Stimulated activated CD4-positive, alpha-beta T cell treated with anti-CD3 and anti-CD28 coated beads, Interleukin-12 subunit alpha, Interleukin-12 subunit beta, amount 100 ng/mL, for 4 hours (primary cell): ENCODE measurements at places on chromosomes 6 and 20.

- no peak for DNase-seq
Measured at GRCh38 chr6:113184291-113184690, 672.9 kb upstream of the MARCKS start.

- no peak for DNase-seq
Measured at GRCh38 chr20:1855109-1855508, 40.1 kb upstream of the SIRPA start.

DNA sequence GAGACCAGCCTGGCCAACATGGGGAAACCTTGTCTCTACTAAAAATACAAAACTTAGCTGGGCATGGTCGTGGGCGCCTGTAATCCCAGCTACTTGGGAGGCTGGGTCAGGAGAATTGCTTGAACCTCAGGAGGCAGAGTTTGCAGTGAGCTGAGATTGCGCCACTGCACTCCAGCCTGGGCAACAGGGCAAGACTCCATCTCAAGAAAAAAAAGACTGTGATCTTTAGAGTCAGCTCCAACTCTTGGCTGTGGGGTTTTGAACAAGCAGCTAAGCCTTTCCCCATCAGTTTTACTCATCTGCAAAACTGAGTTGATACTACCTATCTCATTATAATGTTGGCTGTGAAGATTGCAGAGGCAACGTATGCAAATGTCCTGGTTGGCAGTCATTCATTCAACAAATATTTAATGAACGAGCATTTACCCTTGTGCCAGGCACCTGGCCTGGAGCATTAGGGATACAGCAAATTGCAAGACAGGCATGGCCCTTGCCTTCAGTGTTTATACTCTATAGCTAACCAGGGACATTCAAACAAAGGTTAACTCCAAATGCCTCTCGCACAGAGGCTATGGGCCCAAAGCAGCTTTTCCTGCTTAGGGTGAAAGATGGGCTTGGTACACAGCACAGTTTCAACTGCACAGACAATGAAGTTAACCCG lies 37.8 kb downstream of the ILRUN start:
- DNase-seq: no peak

- no peak for DNase-seq
Measured at GRCh38 chr6:126535138-126535537, 195.2 kb downstream of the CENPW start.

DNA sequence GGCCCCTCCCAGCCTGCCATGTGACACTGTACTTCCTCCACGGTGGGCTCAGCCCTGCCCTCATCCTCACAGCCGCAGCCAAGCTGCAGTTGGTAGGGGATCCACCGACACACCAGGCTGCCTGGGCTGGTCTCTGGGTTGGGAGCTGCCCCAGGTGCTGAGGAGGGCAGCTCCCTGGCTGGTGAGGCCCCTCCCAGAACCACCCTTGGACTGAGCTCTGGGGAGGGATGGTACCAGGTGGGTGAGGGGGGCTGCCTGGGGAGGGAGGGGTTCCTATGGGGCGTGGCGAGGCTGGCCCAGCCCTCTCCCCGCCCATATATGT lies 185 bp upstream of the TNFRSF6B start:
- DNase-seq: no peak

- DNase-seq: no peak
Measured at GRCh38 chr6:57307850-57308249, 9.6 kb upstream of the PRIM2 start.

DNA sequence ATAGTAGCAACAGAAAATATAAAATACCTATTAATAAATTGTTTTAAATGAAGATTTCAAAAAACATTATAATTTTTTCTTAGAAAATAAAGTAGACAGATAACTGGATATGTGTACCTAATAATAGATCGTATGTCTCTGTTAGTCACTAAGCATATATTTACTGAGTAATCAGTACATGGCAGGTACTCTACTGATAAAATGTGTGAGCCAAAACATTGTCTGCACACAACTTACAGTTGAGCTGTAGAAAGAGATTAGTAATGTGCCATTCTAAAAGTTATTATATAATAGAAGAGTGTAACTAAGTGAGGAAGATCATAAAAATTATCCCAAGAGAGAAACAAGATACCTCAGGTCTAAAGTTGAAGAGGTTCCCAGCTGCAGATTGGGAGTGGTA lies 929.9 kb upstream of the EPHA7 start:
- DNase-seq: no peak

- no peak for DNase-seq
Measured at GRCh38 chr6:151539506-151540268, 45.9 kb downstream of the CCDC170 start.

GRCh38 chr6:55675941-55676340 lies 96.9 kb upstream of the HMGCLL1 start:
- DNase-seq: no peak

DNA sequence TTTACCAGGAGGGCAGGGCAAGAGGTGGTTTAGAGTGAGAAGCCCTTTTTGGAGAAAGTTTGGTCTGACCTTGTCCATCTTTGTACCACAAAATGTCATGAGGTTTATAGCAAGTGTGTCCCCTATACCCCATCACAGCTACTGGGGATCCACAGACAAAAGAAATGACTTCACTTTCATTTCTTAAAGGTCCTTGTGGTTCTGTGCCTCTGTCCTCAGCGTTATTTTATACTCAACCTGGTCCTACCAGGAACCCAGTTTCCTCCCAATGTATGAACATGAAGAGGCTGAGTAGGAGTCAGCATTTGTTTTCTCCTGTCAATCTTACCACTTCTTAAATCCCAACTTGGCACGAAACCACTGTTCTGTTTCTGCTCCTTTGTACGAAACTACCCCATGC lies 157.6 kb downstream of the NFATC2 start:
- no peak for DNase-seq

DNA sequence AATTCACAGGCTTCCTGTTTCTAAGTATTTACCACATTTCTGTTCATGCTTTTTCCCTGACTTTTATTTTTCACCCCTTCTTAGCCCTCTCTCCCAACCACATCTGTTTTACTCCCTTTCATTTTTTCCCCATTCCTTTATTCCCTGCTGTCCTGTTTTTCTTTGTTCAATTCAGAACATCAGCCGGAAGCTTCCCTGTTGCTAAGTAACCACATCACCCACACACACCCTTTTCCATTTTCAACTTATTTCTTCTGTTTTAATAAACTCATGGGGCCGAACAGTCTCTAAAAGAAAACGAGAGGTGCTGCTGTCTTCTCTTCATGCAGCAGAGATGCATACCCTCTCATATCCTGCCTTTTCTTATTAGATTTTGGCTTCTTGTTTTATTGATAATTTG lies 53.5 kb upstream of the CEP85L start:
- no peak for DNase-seq

DNA sequence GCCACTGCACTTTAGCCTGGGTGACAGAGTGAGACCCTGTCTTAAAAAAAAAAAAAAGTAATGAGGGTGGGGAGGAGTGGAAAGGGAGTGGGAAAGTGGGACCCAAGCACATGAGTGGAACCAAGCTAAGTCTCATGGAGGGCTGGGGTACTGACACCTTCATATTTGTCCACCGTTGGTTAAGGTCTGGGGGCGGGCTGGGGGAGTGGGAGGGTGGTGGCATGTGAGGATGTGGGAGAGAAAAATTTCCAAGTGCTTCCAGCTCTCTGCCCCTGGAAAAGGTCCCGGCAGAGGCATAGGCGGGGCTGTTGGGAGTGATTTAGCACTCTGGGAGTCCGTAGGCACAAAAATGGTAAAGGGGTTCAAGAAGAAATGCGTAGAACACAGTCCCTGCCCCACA lies 6.1 kb downstream of the PSORS1C2 start:
- DNase-seq: no peak

GRCh38 chr20:33209789-33210188 lies 7.4 kb upstream of the BPIFA3 start:
- peak; percentile 36 for DNase-seq

GRCh38 chr6:145506136-145506535 lies 229.2 kb downstream of the EPM2A start:
- no peak for DNase-seq

DNA sequence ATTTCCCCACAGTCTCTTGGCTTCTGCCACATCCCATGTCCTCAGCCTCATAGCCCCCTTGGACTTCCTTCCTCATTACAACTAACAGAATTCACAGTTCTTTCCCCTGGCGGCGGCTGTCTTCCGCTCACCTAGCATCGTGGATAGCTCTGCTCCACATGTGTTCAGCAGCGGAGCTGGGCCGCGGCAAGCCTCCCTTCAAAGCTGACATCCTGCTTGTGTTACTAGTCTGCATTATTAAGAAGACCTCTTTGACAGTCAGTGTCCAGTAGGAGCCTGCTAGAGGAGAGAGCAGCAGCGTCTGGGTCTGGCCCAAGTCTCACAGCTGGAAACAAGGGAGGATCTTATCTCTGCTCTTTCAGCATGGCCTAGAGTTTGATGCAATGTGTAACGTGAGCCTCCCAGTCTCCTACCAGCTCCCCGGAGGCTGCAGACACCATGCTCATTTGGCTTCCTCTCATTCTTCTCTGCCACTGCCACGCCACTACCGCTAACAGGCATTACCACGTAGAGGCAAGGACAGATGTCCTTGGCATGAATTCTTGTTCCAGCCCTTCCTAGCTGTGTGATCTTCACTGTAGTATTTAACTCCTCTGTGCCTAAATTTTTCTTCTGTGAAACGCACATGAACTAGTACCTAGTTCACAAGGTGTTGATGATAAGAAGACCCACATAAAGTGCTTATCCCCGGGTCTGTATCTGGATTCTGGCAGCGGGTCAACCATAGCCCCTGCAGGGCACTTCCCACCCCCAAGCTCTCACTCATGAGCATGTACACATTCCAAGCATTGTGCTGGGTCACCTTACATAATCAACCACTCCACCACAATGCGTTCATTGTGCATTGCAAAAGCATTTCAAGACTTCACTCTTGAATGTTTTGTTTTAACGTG lies 107.1 kb upstream of the BACH2 start:
- DNase-seq: no peak
